Dorsolateral prefrontal cortex (tissue), 122 donors: ENCODE measurements at places on chromosomes 16 and 17. TPM values are rescaled to one million over a fixed set of nuclear protein-coding genes. Genes with fewer than 3 reads are reported as not detected.

The TCAP gene
- total RNA-seq, result 3.3 TPM

The SLFN13 gene
- 1.3 TPM for total RNA-seq

The EDC4 gene
- 78.3 TPM for total RNA-seq

The RCVRN gene
- total RNA-seq, result 0.81 TPM

The MYH11 gene
- total RNA-seq, result 25.2 TPM

The SBK1 gene
- 21.8 TPM for total RNA-seq

The SMIM5 gene
- total RNA-seq, result 2.3 TPM
